Fibroblast of skin of right biceps (primary cell): ENCODE measurements at places on chromosomes 3 and 15.

GRCh38 chr3:155753038-155753639 is 8.3 kb upstream of the PLCH1 start:
- peak; percentile 34 for DNase-seq

- DNase-seq = peak; percentile 24
These were observed 2.3 kb upstream of the TEX264 start for GRCh38 chr3:51668756-51669155.

DNA sequence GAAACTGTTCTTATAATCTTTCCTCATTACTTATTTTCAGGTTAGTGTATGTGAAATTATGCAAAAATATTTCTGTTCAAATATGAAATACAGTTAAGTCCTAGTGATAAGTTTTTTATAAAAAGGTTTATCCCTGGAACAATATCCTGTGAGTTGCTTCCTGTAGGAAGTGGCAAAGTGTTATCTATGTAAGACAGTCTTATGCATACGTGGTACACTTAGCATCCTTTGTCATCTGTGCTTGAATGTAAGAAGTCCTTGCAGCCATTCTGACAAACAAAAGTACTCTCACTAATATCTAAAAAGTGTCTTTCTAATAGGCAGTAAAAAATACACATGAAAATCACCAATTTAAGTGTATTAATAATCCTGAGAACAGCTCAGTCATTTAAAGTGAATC is 372.5 kb upstream of the BCHE start:
- no peak for DNase-seq

DNA sequence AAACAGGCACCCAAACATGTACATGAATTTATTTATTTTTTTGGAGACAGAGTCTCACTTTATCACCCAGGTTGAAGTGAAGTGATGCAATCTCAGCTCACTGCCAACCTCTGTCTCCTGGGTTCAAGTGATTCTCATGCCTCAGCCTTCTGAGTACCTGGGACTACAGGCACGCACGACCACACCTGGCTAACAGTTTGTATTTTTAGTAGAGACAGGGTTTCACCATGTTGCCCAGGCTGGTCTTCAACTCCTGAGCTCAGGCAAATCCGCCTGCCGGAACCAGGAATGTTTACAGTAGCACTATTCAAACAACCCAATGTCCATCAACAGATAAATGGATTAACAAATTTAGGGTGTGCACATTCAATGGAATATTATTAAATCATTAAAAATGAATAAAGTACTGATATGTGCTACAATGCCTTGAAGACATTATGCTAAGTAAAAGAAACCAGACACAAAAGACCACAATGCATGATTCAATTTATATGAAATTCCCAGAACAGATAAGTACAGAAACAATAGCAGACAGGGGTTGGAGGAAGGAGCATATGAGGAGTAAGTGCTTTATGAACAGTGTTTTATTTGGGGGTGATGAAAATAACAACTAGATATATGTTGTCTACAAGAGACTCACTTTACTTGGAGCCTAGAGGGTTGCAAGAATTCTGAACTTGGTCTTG is 1.3 kb downstream of the LEO1 start:
- no peak for DNase-seq

- DNase-seq = no peak
These were observed 131.1 kb downstream of the NUP210 start for GRCh38 chr3:13288732-13289718.

GRCh38 chr3:128075522-128076482 is 23.6 kb downstream of the SEC61A1 start:
- DNase-seq = peak; percentile 84

GRCh38 chr3:41345788-41346187 is 146.5 kb downstream of the CTNNB1 start:
- no peak for DNase-seq
